ENCODE measurements at places on chromosomes 2 and 18. TPM values are rescaled to one million over a fixed set of nuclear protein-coding genes. Genes with fewer than 3 reads are reported as not detected.

GRCh38 chr2:63500398-63500797 is 87.9 kb downstream of the WDPCP start:
- no peaks in the 10 kb centered on the region for H3K36me3 ChIP-seq
- H3K4me3 ChIP-seq, result no peak overlapping the region
- H3K27ac ChIP-seq, result no peak overlapping the region
- peaks cover 7% of the 10 kb centered on the region for H3K4me1 ChIP-seq

GRCh38 chr2:74916394-74916793 is 42.0 kb upstream of the POLE4 start:
- peaks cover 11% of the 10 kb centered on the region for H3K27me3 ChIP-seq
- no peak overlapping the region for H3K4me3 ChIP-seq
- peaks cover 7% of the 10 kb centered on the region for H3K4me1 ChIP-seq
- no peaks in the 10 kb centered on the region for H3K36me3 ChIP-seq
- DNase-seq, result no peak

ALLC gene
- total RNA-seq, result not detected

- no peaks in the 10 kb centered on the region for H3K4me1 ChIP-seq
- no peaks in the 10 kb centered on the region for H3K27me3 ChIP-seq
- DNase-seq, result no peak
- no peak overlapping the region for H3K27ac ChIP-seq
- no peak overlapping the region for H3K4me3 ChIP-seq
Measured at GRCh38 chr2:83900862-83901261, 558.2 kb downstream of the SUCLG1 start.

GRCh38 chr2:165401285-165401852 is 68.1 kb upstream of the CSRNP3 start:
- H3K4me1 ChIP-seq, result no peaks in the 10 kb centered on the region
- DNase-seq, result no peak
- H3K27me3 ChIP-seq, result no peaks in the 10 kb centered on the region
- H3K4me3 ChIP-seq, result no peak overlapping the region
- H3K27ac ChIP-seq, result no peak overlapping the region
- H3K36me3 ChIP-seq, result no peaks in the 10 kb centered on the region

CAPN14 gene
- total RNA-seq, result not detected

CPS1 gene
- 1.2 TPM for total RNA-seq

TBC1D8 gene
- total RNA-seq, result 255 TPM

Measured in gastrocnemius medialis (tissue), 4 donors.